ENCODE measurements at places on chromosomes 7 and 10.

GRCh38 chr10:110634527-110635209, 9.5 kb upstream of the RBM20 start:
- no peak for DNase-seq

GRCh38 chr10:80261316-80262030, 28.0 kb downstream of the MAT1A start:
- no peak for DNase-seq

DNA sequence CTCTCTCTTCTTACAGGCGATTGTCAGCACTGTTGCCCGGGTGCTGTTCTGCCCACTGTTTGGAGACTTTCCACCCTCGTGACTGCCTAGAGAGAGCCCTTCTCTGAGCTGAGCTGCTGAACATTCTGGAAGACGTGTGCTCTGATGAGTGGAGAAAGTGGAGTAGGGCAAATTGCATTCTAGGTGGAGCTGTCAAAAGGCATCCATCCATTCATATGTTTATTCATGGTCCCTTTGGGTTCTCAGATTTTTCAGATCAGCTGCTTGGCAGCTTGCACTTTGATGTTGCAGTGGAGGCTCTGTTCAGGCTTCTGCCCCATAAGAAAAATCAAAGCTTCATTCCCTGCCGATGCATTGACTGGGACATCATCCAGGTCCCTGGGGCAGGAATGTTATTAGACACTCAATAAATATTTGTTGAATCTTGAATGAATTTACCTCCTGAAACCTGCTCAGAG, 120.7 kb upstream of the EEPD1 start:
- DNase-seq, result no peak

GRCh38 chr7:77481615-77482014, 55.5 kb upstream of the PTPN12 start:
- DNase-seq, result no peak

DNA sequence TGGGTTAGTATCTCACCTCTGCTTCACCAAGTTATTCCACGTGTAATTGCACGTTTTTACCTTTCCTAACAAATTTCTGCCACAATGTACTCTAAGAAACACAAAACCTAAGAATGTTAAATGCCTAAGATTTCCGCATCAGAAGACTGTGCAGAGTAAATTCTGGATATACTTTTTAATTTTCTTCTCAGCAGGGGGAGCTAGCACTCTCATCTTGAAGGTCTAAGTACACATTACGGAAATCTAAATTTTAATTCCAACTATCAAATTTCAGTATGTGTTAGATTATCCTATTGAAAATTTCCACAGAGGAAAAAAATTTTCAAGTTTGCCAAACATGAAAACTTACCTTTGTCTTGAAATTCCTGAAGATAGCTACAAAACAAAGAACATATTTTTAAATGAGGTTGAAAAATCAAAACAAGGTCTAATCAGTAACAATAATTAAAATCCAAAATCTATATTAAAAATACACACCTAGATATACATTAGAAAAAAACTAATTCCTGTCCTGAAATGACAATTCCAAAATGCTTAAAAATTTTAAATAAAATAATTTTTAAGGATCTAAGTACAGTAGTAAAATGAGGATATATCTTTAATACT, 10.5 kb downstream of the SKAP2 start:
- DNase-seq, result peak; percentile 29

DNA sequence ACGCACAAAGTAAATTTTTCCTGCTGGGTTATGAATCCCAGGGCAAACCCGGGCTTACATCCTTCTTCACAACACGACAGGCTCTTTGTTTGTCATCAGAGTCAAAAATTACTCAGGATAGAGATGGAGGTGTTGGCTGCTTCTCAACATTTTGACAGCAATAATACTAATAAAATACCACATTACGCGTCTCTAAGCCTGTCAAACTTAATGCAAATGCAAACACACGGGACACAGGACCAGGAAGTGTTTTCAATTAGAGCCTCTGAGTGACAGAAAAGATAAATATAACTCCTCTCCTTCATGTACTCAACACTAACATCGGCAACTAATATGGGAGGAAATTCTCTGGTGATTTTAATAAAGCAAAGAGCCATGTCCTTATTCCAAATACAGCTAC, 128.4 kb downstream of the SFMBT2 start:
- DNase-seq, result no peak

DNA sequence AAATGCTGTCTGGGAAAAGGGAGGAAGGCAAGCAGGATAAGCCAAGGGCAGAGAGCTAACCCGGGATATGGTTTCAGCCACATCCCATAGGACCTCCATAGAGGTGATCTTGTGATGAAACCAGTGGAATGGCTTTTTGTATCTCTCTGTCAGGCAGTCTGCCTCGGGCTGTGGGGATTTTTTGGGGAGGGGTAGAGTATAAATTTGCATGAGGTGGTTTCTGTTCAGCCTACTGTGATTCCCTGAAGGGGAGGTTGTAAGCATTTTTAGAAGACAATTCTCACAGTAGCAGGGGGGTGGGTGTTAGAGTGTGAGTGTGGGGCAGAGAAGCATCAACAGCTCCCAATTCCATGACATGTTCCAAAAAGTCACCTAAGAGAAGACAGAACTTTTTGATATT, 11.8 kb downstream of the OR9A2 start:
- DNase-seq, result no peak

DNA sequence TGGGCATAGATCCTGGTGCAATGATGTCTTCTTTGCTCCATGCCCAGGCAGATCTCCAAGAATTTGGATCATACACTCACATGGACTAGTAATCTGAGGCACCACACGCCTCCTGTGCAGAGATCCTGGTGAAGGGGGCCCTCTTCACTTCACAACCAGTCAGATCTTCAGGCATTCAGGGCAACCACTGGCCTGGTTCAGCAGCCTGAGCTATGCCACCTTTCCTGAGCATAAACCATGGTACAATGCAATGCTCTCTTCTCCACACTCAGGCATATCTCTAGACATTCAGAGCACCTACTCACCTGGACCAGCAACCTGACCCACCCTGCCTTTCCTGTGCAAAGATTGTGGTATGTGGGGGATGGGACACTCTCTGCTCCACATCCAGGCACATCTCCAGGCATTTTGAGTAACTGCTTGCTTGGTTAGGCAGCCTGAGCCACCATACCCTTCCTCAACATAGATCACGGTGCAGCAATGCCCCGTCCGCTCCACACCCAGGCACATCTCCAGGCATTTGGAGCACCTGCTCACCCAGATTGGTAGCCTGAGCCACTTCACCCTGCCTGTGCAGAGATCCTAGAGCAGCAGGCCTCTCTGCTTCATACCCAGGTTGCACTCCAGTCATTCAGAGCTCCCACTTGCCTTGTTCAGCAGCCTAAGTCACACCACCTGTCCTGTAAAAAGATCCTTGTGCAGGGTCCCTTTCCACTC, 532.2 kb upstream of the STEAP1 start:
- no peak for DNase-seq

DNA sequence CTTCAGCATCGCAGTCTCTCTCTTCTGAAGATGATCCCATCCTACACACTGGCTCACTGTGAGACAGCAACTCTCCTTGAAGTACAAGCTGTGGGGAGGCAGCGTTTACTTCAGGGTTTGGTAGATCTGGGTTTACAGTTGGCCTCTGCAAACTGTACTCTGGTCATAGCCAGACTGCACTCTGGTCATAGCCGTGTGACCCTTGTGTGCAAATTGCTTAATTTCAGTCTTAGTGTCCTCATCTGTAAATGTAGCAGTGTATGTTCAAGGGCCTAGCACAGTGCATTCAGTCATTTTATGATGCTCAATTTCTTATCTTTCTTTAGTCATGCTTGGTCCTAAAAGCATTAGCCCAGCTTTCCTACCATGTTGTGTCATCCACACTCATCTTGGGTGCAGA, 188.2 kb downstream of the LRMDA start:
- DNase-seq, result no peak

GRCh38 chr10:48576501-48576900, 28.4 kb downstream of the ARHGAP22 start:
- no peak for DNase-seq

- DNase-seq, result no peak
These were observed 536.5 kb downstream of the TNS3 start for GRCh38 chr7:47045207-47046051.

- DNase-seq, result peak; percentile 14
These were observed 5.6 kb downstream of the LRRTM3 start for GRCh38 chr10:66931340-66931948.

GRCh38 chr10:97444212-97444611, 1.6 kb downstream of the EXOSC1 start:
- DNase-seq, result no peak

- DNase-seq, result no peak
These were observed 538 bp downstream of the TFAM start for GRCh38 chr10:58385784-58386112.

- no peak for DNase-seq
These were observed 14.2 kb downstream of the CLRN3 start for GRCh38 chr10:127878475-127879055.

- DNase-seq, result no peak
These were observed 47.2 kb downstream of the KIF11 start for GRCh38 chr10:92640107-92640506.

DNA sequence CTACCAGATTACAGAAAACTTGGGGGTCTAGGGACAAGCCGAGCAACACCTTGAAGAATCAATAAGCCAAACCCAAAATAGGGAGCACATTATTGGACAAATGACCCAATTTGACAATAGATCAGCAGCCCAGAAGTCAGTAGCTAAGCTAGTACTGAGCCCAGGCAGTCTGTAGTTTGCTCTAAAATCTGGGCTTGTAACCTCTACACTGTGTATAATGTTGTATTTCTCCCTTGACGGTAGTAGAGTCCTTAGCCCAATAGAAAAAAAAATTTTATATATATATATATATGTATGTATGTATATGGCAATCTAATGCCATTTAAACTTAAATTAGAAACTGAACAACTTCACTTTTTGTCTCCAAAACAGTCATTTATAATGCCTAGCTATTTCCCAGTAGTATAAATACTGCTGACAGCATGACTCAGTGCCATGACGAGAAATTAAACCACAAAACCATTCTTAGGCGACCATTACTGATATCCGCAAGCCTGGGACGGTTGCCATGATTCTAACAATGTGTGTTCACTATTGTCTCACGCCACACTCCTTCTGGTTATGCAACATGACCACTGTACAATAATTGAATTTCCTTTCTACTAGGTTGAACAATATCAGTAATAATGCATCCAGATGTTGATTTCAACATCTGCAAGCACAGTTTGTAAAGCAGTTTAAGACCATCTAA, 110.5 kb downstream of the IPMK start:
- DNase-seq, result no peak

DNA sequence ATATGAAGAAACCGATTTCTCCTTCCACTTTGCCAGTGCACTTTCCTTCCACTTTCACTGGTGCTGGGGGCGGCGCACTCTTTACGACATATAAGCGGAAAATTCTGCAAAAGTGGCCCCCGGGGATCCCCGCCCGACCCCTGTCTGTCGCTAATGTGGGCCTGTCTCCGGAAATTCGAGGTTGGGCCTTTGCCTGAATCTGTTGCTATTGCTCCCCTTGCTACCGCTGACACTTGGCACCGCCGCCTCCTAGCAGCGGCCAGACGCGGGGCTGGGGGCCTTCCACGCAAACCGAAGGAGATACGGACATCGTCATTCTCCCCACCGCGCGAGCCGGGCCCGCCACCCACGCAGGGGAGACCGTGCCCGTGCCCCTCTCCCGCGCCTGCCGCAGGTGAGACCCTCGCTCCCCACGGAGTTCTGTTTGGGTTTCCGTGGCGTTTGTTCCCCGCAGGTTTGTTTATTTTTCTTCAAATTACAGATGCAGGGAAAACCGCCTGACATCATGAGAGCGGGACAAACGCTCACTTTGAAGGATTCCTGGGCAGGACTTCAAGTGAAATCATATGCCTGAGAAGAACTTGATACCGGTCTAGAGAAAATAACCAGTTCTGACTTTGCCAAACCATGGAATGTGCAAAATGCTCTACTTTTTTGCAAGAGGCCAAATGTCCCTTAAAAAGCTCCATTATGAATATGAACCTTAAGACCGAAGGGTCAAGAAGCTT, 5.0 kb downstream of the TWIST1 start:
- no peak for DNase-seq

DNA sequence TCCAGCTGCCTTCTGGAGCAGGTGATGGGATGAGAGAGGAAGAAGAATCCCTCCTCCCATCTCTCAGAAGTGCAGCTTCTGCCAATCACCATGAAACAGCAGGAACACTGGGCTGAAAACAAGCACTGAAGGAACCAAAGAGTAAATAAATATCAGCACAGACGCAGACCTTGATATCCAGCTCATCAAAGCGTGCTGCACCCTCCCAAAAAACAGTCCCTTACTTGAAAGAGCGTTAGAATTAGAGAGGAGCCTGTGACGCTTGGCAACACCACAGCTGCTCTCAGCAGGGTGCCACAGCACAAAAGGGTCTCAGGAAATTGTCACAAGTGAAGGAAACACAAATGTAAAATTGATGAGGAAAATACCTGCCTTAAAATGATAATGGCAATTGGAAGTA, 39.5 kb downstream of the KLF6 start:
- no peak for DNase-seq

DNA sequence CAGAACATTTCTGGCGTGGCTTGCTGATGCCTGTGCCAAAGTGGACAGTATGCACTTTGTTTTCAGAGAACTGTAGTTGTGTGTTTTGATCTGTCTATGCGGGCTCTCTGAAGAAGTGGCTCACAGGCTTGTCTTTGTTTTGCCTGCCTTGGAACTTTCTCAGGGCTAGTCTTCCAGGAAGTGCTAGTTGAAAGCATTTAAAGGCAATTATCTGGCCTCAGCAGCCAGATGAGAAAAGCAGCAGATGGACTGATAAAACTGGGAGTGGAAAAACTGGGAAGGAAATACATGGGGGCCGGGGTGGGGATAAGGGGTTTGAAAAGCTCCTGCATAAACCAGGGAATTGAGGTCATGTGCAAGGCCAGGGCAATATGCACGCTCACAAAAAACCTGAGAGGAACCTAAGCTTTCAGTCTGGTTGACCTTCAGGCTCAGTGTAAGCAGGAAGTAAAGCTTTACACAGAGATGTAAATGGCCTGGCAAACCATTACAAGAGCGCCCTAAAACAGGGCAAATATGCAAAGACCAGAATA, 94.5 kb downstream of the ZNF33B start:
- DNase-seq, result no peak

- DNase-seq, result no peak
These were observed 18.5 kb downstream of the PRKAG2 start for GRCh38 chr7:151858456-151858855.

DNA sequence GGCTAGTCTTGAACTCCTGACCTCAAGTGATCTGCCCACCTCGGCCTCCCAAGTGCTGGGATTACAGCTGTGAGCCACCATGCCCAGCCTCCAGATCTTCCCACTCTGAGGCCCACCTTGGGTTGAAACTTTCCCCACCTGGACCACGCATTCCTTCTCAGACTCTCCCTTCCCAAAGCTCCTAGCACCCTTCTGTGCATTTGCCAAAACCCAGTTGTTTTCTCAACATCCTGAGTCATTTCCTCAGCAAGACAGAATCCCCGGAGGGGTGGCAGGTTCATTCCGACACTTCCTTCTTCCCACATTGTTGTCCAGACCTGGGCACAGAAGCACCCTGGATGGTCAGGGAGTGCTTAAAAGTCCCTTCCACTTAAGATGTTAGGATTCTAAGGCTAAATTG, 28.9 kb downstream of the BAG3 start:
- no peak for DNase-seq

All from CD4-positive, alpha-beta memory T cell (primary cell).